Activated CD8-positive, alpha-beta memory T cell treated with anti-CD3 and anti-CD28 coated beads, Interleukin-2, amount 10 ng/mL, durations not matched to agents 7 days and 5 days (primary cell): ENCODE measurements at places on chromosomes 6 and 20. TPM values are rescaled to one million over a fixed set of nuclear protein-coding genes. Genes with fewer than 3 reads are reported as not detected.
A peak's percentile ranks its signal among the peaks of the same experiment; 100 is the strongest.

The HLA-G gene
- total RNA-seq = 0.85 TPM

The CENPW gene
- 66.5 TPM for total RNA-seq

The ULBP1 gene
- 0.82 TPM for total RNA-seq

- peaks cover 10% of the 10 kb centered on the region for H3K36me3 ChIP-seq
- H3K27ac ChIP-seq = peak overlapping the region; percentile 44
- H3K27me3 ChIP-seq = no peaks in the 10 kb centered on the region
- H3K4me1 ChIP-seq = peaks cover 20% of the 10 kb centered on the region
- no peak overlapping the region for H3K4me3 ChIP-seq
Observed at GRCh38 chr20:44478206-44478605, 2.5 kb downstream of the TTPAL start.

DNA sequence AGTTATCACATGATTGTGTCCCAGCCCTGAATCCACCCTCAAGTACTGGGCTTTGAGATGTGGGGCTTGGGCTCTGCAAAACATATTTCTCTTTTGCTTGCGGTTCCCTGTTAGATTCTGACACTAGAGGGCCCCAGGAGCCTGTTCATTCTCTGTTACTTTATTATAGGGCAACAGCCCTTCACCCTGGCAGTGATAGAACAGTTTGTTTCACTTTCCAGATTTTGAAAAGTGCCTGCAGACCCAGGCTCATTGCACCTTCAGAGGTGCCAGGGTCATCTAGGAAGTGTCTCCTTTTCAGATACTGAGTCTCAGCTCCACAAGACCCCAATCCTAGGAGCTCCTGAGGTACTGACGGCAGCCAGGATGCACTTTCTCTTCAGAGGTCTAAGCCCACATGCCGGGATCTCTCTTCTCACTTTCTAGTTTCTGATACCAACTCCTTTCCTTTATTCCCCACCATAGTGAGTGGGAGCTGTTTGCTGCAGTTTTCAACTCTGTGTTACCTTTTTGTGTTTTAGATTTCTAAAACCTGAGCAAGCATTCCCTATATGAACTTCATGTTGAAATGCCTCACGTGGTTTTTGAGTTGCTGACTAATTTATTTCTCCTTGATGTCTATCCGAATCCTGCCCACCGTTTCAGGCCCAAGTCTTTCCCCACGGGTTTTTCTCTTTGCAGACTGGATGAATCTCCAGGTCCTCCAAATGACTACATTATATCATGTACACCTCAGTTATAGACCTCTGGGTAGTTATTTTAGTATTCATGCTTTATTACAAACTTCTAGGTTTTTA lies 10.9 kb downstream of the ABT1 start:
- H3K4me1 ChIP-seq = peaks cover 12% of the 10 kb centered on the region
- DNase-seq = peak; percentile 80
- no peaks in the 10 kb centered on the region for H3K36me3 ChIP-seq

DNA sequence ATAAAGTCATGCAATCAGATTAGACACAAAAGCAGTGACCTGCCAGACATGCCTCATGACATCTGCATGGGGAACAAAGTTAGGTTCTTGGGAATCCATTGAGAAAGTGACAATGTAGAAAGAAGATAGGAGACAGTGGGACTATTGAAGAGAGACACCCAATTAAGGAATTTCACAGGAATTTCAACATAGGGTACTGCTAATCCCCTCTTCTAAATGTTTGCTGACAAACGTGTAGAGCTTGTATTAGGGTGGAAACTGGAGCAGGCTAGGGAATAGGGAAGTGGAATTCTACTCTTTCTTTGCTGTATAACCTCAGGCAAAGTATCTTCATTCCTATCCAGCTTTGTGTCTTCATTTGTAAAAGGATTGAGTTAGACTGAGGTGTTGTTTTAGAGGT lies 409.4 kb upstream of the SASH1 start:
- no peak for DNase-seq
- H3K27ac ChIP-seq = no peak overlapping the region
- no peaks in the 10 kb centered on the region for H3K27me3 ChIP-seq
- no peak overlapping the region for H3K4me3 ChIP-seq

- H3K27me3 ChIP-seq = peaks cover 4% of the 10 kb centered on the region
- H3K4me3 ChIP-seq = no peak overlapping the region
- H3K4me1 ChIP-seq = no peaks in the 10 kb centered on the region
- H3K27ac ChIP-seq = no peak overlapping the region
- peak; percentile 27 for DNase-seq
- no peaks in the 10 kb centered on the region for H3K36me3 ChIP-seq
Observed at GRCh38 chr20:4304601-4305000, 289.2 kb upstream of the RNF24 start.

DNA sequence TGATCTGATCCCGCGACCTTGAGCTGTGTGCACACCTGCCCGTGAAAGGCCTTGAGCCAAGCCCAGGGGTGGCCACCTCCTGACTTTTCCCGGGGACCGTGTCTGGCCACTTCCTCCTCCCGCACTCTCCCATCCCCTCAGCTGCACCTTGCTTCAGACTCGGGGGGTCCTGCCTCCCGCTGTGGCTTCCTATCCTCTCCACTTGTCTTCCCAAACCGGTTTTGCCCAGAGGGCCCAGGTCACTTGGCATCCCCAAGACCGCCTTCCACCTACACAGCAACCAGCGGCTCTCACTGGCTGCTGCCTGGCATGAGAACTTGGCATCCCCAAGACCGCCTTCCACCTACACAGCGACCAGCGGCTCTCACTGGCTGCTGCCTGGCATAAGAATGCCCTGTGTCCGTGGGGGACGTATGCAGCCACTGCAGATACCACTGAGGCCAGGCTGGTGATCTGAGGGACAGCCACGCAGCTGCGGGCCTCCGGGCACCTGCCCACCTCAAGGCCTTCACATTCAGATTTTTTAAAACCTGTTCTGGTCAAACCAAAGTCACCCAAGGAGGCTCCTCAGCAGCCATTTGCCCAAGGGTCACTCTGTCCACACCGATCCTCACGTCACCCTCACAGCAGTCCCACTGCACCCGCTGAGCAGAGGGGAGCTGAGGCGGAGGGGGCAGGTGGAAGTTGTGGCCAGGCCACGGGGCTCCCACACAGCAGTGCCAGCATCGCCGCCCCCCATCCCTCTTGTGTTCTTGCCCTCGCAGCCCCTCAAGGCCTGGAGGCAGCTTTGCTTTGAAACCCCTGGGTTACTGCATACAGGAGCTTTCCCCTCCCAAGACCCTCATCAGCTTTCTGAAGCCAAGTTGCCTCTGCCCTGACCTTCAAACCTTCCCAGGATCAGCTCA lies 245.5 kb downstream of the TAF4 start:
- H3K4me1 ChIP-seq = no peaks in the 10 kb centered on the region
- no peaks in the 10 kb centered on the region for H3K27me3 ChIP-seq
- H3K36me3 ChIP-seq = no peaks in the 10 kb centered on the region
- no peak overlapping the region for H3K27ac ChIP-seq
- H3K4me3 ChIP-seq = no peak overlapping the region
- no peak for DNase-seq
